ENCODE measurements at places on chromosomes 7 and 10. TPM values are rescaled to one million over a fixed set of nuclear protein-coding genes. Genes with fewer than 3 reads are reported as not detected.

Gene CD36
- total RNA-seq: not detected

Gene ABCB1
- 15.1 TPM for total RNA-seq

Gene ZC3HAV1L
- 15.7 TPM for total RNA-seq

Gene IGF2BP3
- 1.3 TPM for total RNA-seq

Gene CREB5
- total RNA-seq: not detected

Gene MYOZ1
- not detected for total RNA-seq

Gene CHST3
- 0.05 TPM for total RNA-seq

Gene DGKB
- total RNA-seq: not detected

Gene ABCF2
- total RNA-seq: 47.3 TPM

Gene FAM131B
- total RNA-seq: 2.3 TPM

Gene TRIM50
- not detected for total RNA-seq

Gene TCERG1L
- total RNA-seq: 0.20 TPM

Gene PRSS37
- total RNA-seq: not detected

Gene STEAP1B
- total RNA-seq: not detected

Gene PTPN20
- total RNA-seq: 1.1 TPM

Gene TAS2R5
- total RNA-seq: 1.8 TPM

Gene OGDHL
- total RNA-seq: 0.35 TPM

Gene DRGX
- total RNA-seq: not detected

Gene ASCC1
- total RNA-seq: 34.9 TPM

Gene ZNF804B
- total RNA-seq: not detected

Gene CYP3A5
- not detected for total RNA-seq

Gene COL1A2
- total RNA-seq: 1.6 TPM

Gene POLR2J2
- total RNA-seq: 15.4 TPM

Gene CYP2W1
- not detected for total RNA-seq

Gene RAMP3
- total RNA-seq: not detected

Gene ARHGEF35
- total RNA-seq: 2.6 TPM

Gene NXPH1
- total RNA-seq: not detected

Gene LYZL2
- total RNA-seq: not detected

Gene NEUROG3
- total RNA-seq: not detected

Gene AKR1D1
- total RNA-seq: not detected
